ENCODE measurements at places on chromosomes 7 and 10.

DNA sequence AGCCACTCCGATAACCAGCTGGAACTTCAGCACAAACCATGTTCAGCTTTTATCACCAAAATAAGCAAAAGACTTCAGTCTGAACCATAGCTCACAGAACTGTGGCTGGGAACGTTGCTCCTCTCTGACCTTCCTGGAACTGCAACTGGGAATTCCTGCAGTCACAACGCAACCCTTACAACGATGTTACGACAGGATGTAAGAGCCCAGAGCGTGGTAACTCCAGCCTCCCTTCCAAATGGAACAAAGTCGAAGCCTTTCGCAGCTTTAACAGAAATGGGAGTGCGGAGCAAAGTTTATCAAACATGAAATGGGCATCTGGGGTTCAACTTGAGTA is 162.6 kb downstream of the ADAM12 start:
- DNase-seq = no peak

DNA sequence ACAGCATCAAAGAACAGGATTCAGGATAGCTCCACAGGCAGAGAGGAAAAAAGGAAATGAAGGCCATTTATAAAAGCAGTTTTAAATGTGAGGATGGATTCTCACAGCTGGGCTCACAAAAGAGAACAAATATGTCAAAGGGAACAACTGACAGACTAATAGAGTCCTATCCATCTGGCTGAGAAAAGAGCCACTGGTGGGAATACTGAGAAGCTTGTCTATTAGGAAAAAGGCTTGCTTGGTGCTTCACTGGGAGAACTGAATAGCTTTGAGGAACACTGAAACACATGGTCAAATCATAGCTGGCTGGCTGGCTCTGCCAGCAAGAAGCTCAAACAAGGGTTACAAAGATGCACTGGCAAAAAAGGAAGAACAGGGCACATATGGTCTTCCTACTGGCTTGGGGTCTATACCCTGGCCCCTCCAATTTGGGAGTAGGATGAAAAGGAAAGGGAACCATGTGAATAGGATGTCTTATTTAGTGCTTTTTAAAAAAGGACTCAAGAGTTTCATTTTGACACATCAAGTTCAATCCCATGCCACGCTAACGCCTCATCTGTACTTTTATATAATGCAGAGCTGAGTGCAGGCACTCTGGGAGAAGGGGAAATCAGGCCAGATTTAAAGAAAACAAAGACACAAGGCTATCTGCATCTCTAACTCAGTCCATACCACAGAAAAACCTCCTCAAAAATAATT is 44.8 kb upstream of the KCNIP2 start:
- DNase-seq = no peak

- DNase-seq = no peak
These were observed 30.2 kb downstream of the WBP1L start for GRCh38 chr10:102773986-102774385.

- no peak for DNase-seq
These were observed 217.4 kb downstream of the LRMDA start for GRCh38 chr10:75648854-75649253.

DNA sequence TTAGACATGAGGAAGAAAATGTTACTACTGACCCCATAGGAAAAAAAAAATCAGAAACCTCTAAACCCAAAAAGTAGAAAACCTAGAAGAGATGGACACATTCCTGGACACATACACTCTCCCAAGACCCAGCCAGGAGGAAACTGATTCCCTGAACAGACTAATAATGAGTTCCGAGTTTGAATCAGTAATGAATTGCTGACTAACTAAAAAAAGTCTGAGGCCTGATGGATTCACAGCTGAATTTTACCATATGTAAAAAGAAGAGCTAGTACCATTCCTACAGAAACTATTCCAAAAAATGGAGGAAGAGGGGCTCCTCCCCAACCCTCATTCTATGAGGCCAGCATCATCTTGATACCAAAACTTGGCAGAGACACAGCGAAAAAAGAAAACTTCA is 75.8 kb downstream of the HBP1 start:
- DNase-seq = no peak

DNA sequence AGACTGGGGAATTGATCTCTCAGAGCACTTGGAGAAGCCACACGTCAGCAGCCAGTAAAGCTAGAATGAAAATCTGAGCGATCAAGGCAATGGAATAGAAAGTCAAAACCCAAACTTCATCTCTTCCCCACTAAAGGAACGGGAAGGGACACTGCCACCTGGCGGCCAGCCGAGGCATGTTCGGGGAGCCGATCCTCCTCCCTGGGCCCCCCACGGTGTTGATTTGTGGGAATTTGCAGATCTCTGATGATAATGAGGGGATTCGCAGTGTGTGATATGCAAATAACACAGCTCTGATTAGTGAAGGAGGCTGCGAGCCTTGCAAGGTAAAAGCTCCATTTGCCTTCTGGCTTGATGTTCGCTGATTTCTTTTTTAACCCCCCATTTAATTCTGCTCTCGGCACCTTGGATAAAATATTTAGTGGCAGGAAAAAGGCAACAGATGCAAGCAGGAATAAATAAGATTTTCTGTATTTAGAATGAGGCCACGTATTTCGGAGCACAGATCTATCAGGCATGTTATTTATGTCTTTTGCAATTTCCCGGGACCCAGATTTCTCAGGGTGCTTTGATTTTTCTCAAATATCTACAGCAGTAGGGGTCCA is 258.6 kb downstream of the PAXIP1 start:
- DNase-seq = no peak

DNA sequence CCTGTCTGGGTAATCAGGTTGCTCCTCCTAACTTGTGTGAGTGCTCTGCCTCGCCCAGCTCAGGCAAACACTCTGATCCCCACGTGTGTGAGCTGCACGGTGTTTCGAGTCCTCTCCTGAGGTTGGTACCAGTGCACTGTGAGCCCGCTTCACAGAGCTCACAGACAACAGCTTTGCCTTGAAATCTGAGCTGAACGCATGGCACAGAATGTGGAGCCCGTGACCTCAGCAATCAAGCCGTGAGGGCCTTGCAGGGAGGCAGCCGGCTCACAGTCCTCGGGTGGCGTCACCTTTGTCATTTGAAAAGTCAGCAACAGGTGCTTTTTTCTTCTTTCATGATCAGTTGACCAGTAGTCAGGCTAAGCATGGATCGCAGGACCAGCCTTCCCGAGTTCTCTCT is 60.2 kb upstream of the ADGRA1 start:
- no peak for DNase-seq

GRCh38 chr10:90775351-90776028 is 82.3 kb downstream of the HTR7 start:
- DNase-seq = peak; percentile 45

- DNase-seq = no peak
These were observed 4.8 kb downstream of the FRAT2 start for GRCh38 chr10:97329766-97330165.

- DNase-seq = peak; percentile 62
These were observed 31.3 kb downstream of the PLAC9 start for GRCh38 chr10:80163741-80164341.

DNA sequence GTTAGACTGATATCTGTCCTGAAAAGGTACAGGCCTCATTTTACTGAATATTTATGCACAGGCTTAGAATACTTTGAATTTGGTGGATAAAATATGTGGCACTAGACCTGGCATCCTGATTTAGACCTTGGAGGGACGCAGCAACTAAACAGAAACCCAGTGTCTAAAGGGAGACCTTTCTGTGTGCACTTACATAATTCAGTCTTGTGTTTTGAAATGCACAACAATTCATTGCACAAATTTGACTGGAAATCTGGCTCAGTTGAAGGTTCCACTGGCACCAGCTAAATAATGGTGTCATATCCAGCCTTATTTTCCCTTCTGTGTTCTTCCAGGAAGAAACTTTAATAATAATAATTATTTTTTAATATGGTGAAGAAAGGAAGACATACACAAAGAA is 142.1 kb downstream of the SND1 start:
- no peak for DNase-seq

GRCh38 chr7:106737202-106737562 is 76.2 kb upstream of the CCDC71L start:
- DNase-seq = no peak

- DNase-seq = no peak
These were observed 272.7 kb downstream of the CELF2 start for GRCh38 chr10:11290156-11290890.

GRCh38 chr7:65477326-65477725 is 103.7 kb downstream of the ZNF92 start:
- DNase-seq = no peak

GRCh38 chr10:52483587-52483986 is 169.5 kb downstream of the DKK1 start:
- no peak for DNase-seq

- no peak for DNase-seq
These were observed 343.9 kb upstream of the SHH start for GRCh38 chr7:156155988-156156733.

GRCh38 chr10:60986791-60987190 is 42.8 kb upstream of the RHOBTB1 start:
- DNase-seq = no peak

GRCh38 chr10:89697946-89698345 is 3.4 kb upstream of the KIF20B start:
- DNase-seq = no peak

- peak; percentile 10 for DNase-seq
These were observed 169.1 kb downstream of the IMMP2L start for GRCh38 chr7:111393011-111393754.

DNA sequence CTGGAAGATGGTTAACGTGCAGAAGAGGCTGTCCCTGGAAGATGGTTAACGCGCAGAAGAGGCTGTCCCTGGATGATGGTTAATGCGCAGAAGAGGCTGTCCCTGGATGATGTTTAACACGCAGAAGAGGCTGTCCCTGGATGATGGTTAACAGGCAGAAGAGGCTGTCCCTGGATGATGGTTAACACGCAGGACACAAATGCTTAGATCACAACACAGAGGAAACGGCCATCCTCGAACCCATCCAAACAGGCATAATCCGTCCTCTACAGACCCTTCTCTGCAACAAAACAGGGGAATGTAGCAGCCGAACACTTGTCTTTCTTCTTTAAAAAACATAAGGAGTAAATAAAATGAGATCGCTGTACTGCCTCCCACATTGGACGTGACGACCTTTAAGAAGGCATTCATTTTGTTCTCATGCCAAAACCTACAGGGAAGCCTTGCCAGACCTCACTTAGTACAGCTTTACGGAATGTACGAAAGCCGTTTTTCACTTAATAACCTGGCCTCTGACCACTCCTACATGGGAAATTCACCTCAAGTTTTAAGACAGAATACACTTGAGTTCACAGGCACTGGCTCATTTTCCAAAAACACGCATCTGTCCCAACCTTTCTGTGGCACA is 245.2 kb downstream of the ZMYND11 start:
- no peak for DNase-seq

- DNase-seq = no peak
These were observed 244.1 kb downstream of the POLR1F start for GRCh38 chr7:19464751-19465150.

DNA sequence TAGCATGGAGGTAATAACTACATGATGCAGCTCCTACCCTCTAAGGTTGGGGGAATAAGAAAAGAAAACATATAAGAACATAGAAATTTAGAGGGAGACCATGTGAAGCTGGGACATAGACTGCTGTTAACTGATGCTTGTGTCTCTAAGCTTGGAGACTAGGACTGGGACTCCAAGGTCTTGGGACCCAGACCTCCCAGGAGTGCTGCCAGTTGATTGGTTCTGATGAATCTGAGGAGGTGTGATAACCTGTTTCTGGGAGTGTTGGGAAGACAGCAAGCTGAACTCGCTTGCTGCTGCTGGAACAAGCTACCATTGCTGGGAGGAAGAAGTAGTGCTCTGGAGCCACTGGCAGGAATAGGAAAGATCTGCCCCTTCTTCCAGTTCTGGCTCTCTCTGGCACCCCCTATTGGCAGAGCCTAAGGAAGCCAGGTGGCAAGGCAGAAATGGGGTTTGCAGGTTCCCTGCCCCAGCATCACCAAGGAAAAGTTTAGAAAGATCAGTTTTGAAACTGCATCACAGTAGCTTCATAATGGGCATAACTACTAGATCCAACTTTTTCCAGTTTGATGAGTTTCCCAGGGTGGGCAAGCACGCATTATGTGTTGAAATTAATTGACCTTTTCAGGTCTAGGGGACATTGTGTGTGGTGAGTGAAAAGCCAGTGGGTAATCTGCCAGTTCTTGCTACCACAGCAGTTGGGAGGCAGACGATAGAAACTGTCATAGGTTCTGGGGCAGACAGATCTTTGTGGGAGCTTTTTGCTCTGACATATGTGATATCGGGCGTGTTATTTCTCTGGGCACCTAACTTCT is 140.7 kb downstream of the SND1 start:
- DNase-seq = no peak

- peak; percentile 73 for DNase-seq
These were observed 101.7 kb upstream of the KLF6 start for GRCh38 chr10:3886641-3887251.

- no peak for DNase-seq
These were observed 578.3 kb downstream of the ETV1 start for GRCh38 chr7:13411151-13411550.

DNA sequence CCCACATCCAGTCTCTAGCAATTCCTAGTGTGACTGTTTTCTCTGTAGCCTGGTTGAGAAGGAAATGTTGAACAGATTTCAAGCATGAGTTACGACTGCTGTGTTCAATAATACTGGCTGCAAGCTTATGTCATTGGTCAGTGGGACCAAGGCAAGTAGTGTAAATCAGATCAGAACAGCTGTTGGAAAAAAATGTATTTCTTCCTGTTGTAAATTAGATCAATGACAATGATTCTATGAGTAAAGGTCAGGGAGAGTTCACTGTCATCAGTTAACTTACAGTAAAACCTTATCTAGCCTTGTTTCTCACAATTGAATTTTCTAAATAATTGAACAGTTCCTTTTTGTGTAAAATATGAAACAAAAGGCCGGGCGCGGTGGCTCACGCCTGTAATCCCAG is 6.7 kb downstream of the OTUD1 start:
- DNase-seq = no peak

GRCh38 chr10:2097937-2098336 is 360.6 kb upstream of the ADARB2 start:
- DNase-seq = no peak

- no peak for DNase-seq
These were observed 5.1 kb downstream of the MTPAP start for GRCh38 chr10:30343962-30344361.

DNA sequence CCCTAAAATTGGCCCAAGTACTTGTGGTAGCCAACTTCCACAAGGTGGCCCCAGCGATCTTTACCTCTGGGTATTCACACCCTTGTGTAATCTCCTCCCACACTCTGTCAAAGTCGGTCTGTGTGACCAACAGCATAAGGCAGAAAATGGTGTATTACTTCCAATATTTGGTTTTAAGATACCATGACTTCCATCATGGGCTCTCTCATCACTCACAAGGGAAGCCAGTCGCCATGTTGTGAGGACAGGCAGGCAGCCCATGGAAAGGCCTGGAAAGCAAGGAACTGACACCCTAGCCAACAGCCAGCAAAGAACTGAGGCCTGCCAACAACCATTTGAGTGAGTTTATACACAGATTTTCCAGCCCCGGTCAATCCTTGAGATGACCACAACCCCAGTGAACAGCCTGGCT is 91.0 kb upstream of the KMT2E start:
- DNase-seq = peak; percentile 75
